Mucosa of gallbladder (tissue), 1 donor: ENCODE measurements at places on chromosomes 16 and 17. TPM values are rescaled to one million over a fixed set of nuclear protein-coding genes. Genes with fewer than 3 reads are reported as not detected.

The C17orf100 gene
- 3.3 TPM for total RNA-seq

The SLFN5 gene
- 18.3 TPM for total RNA-seq

The GJD3 gene
- total RNA-seq: 1.9 TPM

GRCh38 chr16:47142486-47142820 is 1.3 kb downstream of the NETO2 start:
- no peak for DNase-seq

GRCh38 chr17:18182978-18183333 is 672 bp upstream of the ALKBH5 start:
- DNase-seq: peak; percentile 86

GRCh38 chr16:51151435-51151960 is 428 bp upstream of the SALL1 start:
- DNase-seq: no peak

GRCh38 chr16:3023415-3023668 is 400 bp downstream of the HCFC1R1 start:
- no peak for DNase-seq

The SLC5A11 gene
- 2.5 TPM for total RNA-seq
